AG04449 (cell line): ENCODE measurements at places on chromosomes 16 and 17.

DNA sequence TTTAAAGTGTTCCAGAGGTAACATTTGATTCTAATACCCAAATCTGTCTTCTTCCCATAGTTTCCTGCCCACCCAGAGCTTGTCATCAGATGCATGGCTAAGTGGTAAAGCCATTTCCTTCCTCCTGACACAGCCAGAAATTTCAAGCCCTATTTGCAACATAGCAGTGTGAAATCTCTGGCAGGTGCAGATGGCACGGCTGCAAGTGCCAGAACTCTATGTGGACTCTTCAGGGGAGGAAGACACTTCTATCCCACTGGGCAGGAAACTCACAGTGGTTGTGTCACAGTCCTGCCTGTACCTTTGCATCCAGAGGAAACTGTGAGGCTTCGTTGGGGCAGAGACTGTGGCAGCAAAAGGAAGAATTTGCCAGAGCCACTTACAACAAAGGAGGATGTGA lies 13.2 kb downstream of the DYNLRB2 start:
- DNase-seq = no peak

DNA sequence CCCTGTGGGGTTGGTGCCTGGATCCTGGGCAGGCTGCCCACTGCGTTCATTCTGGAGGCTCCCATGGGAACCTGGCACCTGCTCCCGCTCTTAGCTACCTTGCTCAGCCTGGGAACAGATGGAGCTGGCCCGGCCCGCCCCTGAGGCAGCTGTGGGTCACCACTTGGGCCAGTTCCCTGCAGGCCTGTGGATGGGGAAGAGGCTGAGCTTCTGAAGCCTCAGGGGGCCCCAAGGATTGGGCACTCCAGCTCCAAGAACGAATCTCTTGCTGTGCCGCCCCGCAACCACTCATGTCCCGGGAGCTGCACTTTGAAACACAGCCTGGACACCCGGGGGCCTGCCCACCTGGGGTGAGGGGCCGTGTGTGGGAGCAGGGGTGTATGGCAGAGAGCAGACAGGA lies 37.7 kb downstream of the BAHCC1 start:
- no peak for DNase-seq

DNA sequence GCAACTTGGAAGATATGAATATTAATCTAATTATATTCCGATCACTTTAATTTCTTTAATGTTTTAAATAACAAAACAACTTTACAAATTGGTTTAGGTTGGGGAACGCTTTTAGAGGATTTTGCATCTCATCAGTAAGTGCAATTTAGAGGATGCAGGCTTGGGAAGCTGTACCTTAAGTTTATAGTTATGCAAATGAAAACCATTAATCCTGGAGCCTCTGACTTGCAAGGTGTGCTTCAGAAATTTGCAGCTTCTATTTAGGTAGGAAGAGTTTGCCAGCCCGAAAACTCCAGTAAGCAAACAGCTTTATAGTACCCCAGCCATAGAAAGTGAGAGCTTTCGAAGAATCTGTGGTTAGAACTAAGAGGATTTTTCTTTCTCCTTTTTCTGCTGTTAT lies 547.0 kb downstream of the MAF start:
- no peak for DNase-seq

GRCh38 chr16:14527411-14528044 lies 102.5 kb downstream of the PARN start:
- no peak for DNase-seq

DNA sequence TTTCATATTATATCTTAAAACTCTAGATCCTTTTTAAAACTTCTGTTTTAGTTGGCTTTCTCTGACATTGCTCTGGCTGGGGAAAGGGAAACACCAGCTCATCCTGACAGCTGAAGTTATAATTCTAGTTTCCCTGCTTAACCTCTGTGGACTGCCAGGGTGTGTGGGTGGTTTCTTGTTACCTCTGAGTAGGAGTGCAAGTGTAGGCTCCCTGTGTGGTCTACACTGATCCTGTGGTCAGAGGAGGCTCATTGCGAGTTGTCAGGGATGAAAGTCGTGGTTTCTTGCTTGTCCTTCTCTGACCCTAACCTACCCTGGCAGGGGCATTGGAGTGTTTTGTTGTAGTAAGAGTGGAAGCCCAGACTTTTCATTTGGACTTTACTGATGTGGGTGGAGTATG lies 221.0 kb downstream of the UTP18 start:
- DNase-seq = no peak

DNA sequence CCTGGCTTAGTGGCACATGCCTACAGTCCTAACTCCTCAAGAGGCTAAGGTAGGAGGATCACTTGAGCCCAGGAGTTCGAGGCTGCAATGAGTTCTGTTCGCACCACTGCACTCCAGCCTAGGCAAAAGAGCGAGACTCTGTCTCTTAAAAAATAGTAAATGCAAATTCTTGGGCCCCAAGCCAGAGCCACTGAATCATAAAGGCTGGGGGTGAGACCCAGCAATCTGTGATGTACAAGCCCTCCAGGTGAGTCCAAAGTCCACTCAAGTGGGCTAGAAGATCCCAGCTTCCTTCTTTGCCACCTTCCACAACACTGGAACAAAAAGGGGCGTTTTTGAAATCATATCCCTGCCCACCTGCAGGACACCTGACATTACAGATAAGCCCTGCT lies 16.9 kb downstream of the TRIM25 start:
- DNase-seq = no peak

GRCh38 chr17:58587713-58588117 lies 73.3 kb upstream of the MTMR4 start:
- no peak for DNase-seq

DNA sequence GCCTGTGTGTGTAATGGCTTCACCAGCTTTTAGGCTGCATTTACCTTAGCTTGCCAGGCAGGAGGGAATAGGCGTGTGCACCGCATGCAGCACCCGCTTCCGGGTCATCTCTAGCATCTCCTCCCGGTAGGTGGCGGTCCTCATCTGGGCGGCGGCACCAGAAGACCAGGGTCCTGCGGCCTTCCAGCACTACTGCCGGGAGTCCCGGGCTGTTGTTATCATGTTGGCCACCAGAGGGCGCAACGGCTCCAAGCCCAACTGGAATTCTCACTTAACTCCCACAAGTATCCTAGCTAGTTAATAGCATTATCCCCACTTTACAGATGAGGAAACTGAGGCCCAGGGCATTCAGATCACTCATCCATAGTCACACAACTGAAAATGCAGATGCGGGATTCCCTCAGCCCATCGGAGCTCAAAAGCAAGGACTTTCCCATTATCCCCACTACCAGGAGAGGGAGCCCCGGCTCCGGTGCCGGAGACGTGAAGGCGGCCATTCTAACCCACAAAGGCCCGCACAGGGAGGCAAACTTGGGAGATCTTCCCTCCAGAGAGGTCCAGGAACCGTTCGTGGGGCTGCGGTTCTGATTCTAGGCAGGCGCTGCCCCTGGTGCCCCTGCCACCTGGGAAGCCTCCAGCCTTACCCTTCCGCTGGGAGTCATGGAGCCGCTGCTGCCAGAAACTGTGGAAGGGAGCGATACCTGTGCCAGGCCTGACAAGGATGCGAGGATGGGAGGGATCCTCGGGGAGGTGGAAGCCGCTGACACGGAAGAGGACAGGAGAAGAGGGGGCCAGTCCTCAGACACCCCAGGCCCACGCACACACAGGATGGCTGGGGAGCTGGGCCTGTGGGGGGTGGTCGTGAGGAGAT lies 23.9 kb downstream of the LGALS9 start:
- DNase-seq = no peak

DNA sequence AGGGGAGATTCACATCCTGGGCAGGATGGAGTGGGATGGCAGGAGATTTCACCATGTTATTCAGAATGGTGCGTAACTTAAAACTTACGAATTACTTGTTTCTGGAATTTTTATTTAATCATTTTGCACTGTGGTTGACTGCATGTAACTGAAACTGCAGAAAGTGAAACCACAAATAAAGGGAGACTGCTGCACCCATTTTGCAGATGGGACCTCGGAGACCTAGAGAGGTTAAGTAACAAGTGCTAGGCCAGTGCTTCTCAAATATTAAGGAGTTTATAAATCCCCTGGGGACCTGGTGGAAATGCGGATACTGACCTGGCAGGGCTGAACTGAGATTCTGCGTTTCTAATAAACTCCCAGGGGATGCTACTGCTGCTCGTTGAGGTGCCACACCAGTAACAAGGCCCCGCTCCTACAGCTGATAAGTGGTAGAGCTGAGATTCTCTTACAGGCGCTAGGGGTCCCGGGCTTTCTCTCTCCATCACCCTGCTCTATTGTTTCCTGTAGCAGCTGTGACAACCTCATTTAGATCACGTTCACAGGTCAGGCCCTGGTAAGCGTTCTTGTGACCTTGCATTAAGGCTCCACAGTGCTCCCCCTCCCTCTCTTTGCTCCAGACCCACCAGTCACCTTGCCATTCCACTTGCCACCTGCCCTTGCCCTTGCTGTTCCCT lies 167.1 kb upstream of the CDH13 start:
- no peak for DNase-seq

DNA sequence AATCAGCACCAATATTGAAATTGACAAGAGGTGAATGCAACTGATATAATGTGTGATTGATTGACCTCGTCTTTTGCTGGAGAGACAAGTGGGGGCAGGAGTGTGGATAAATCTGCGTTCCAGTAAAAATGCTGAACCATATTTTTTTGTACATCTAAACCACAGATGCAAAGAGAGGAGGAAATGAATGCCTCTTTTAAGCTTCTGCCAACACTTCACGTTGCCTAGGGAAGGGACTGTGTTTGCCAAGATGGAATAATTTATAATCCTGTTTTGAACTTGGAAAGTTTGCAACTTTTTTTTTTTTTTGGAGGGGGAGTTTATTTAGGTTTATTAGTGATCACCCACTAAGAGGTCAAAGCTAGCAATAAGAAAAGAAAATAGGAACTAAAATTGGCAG lies 288.2 kb upstream of the EEF2KMT start:
- no peak for DNase-seq

DNA sequence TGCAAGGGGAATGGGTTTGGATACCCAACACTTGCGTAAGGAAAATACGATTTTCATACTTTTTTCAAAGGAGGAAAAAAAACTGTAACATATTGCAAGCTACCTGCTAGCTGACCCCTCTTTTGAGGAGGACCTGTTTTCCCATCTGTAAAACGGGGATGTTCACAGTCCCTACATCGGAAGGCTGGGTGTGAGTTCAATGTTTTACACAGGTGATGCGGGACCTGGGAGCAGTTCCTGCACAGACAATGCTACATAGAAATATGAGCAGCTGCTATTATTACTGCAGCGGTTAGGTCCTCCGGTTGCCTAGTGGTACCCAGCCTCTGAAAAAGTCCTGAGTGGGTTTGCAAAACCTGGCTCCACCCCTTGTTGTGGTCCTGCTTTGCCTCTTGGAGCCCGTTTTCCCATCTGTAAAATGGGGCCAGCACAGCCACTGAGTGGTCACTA lies 3.5 kb downstream of the SOCS1 start:
- DNase-seq = no peak

GRCh38 chr17:63537991-63538692 lies 12.1 kb upstream of the DCAF7 start:
- no peak for DNase-seq

- DNase-seq = no peak
These were observed 5.0 kb downstream of the SEC14L1 start for GRCh38 chr17:77145612-77146245.

DNA sequence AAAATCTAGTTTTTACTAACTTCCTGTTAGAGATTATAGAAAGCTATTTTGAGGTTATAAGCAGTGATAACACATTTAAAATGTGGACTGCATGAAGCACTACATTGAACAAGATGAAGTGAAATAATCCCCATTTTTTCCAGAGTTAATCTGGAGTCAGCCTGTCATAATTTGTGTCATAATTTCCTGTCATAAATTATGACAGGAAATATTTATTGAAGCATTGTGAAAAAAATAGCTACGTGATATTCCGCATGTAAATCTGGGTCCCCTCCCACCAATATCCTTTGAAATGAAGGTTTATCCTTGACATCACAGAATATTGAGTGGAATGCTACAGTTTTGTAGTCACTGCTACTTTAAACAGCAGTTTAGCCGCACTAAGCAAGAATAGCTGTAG lies 40.1 kb downstream of the OMG start:
- DNase-seq = no peak

DNA sequence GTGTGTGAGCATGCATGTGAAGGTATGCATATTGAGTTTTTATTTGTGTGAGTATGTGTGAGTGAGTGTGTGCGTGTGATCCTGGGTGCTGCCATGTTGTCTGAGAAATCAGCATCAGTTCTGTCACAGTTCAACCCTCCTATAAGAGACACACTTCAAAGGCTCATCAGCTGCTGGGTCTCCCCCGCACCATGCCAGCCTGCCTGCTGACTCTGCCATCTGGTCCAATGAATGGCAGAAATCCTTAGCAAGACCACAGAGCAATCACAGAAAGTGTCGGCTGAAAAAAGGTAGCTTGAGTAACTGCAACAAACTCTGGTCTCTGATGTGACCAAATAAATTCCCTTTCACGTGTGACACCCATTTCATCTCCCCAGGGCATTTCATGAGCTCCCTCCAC lies 381.8 kb upstream of the MAF start:
- DNase-seq = no peak

- no peak for DNase-seq
These were observed 42.8 kb downstream of the PRAC1 start for GRCh38 chr17:48679385-48680096.

- no peak for DNase-seq
These were observed 53.1 kb downstream of the MRC2 start for GRCh38 chr17:62680541-62681052.

- DNase-seq = no peak
These were observed 7.7 kb upstream of the RBFOX3 start for GRCh38 chr17:79618383-79619067.

GRCh38 chr17:63032142-63032541 lies 66.1 kb downstream of the TANC2 start:
- DNase-seq = no peak

DNA sequence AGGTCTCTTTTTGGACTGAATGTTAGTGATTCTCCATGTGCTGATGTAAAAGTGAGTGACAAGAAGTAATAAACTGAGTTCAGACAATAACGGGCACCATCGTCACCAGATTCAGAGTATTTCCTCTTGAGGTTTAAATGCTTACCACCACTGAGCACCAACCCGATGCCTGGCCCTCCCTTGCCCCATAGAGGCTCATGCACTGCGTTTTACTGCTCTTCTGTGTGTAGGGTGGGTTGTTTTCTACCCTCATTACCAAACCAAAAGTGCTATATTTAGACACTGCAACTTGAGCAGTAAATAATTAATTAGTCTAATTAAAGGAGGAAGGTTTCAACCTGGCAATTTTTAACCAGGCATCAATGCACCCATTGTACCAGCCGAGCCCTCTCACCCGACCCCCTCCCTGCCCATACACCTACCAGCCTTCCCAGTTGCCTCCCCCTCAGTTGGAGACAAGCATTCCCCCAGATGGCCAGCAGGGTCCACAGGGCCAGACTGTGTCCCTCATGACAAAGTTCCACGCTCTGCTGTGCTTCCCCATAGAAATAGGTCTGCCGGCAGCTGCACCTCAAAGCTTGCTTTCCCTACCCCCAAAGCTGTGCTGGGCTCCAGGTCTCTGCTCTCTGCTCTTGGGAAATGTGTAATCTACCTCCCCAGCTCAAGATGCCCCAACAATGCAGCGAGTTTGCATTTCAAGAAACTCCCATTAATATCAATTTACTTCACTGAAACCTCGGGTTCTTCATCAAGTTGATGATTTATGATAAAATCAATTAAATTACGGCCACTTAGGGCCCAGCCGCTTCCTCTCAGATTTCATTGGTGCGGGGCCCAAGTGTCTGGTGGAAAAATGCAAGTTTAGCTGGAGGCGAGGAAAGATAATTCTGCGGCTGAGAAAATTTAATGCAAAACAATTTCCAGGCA lies 16.0 kb downstream of the HOXB4 start:
- DNase-seq = no peak
